ENCODE measurements at places on chromosomes 6 and 20.

- DNase-seq = no peak
Measured at GRCh38 chr6:20020526-20020925, 183.4 kb downstream of the ID4 start.

- no peak for DNase-seq
Measured at GRCh38 chr6:24861934-24862333, 63.2 kb upstream of the ARMH2 start.

DNA sequence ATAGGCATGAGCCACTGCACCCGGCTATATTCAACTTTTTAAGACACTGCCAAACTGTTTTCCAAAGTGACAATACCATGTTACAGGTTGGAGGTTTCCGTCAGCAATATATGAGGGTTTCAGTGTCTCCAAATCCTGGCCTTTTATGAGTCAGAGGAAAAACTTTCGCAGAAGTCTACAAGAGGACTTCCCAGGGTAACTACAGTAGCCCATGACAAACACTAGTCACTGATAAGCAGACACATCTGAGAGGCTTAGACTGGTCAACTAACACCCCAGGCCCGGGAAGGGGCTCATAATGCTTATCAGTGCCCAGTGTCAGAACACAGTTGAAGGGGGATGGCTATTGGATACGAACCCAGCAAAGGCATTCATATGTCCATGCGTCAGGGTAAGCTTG is 85.4 kb downstream of the SOX4 start:
- no peak for DNase-seq

DNA sequence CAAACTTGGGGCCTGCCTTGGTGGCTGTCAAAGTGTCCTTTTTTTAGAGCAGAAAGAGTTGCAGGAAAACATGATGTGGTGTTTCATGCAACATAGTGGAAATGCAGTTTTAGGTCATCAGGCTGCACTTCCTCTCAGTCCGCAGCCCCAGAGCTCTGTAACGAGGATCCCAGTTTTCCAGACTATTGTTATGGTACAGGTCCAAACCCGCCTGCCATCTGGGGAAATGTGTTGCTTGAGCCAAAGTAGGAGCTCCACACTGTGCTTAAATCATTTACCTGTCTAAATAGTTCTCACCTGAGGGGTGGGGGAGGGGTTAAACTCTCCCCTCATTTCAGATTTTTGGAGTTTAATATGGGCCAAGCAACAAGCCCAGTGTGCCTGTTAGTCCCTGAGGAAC is 59.8 kb downstream of the GOPC start:
- no peak for DNase-seq

DNA sequence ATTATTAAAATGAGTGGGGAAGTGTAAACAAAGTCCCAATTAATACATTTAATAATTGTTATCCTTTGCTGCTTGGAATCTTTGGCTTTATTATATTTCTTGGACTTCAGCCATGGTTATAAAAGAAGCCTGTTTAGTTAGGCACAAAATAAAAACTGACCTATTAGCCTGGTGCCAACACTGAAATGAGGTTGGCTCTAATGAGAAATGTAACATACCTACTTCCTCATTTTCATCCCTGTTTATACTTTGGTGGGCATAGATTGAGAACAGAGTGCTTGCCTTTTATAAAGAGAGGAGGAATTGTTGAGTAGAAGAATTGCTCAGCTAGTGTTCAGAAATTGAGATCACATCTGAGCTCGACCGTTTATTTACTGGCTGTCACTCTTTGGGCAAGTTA is 471.3 kb downstream of the UTRN start:
- DNase-seq = no peak

- no peak for DNase-seq
Measured at GRCh38 chr6:152380351-152380767, 256.8 kb downstream of the SYNE1 start.

- no peak for DNase-seq
Measured at GRCh38 chr20:37352608-37352980, 6.7 kb downstream of the SRC start.

- no peak for DNase-seq
Measured at GRCh38 chr6:71205336-71205956, 83.2 kb upstream of the OGFRL1 start.
